ENCODE measurements at places on chromosomes 12 and 14.

- no peak for DNase-seq
Measured at GRCh38 chr12:10205220-10205807, 7.4 kb upstream of the GABARAPL1 start.

- DNase-seq: no peak
Measured at GRCh38 chr14:72745546-72745945, 148.4 kb downstream of the DPF3 start.

DNA sequence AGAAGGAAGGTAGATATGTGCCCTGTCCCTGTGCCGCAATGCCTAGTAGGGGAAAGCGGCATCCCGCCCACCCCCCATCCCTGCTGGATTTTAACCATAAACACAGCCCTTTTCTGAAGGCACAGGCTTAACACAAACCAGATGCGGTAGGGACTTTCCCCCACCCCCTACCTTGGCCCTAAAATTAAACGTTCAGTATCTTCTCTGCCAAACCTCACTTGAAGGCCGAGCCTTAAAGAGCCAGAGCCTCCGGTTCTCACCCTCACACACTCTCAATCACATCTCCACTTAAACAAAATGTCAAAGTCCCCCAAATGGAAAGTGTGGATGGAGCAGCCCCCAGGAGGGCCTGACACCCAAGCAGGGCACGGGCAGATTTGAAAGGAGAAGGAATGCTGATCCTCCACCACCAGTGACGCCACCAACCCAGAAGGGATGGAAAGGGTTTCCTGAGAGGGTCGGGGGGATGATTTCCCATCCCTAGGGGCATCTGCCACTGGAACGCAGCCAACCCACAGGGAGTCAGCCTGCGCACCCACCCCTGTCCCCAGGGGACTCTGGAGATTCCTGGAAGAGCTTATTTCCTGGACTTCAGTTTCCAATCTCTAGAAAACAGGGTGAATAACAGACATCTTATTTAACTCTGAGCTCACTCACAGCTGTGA, 26.4 kb downstream of the ACTN1 start:
- DNase-seq: no peak

- DNase-seq: no peak
Measured at GRCh38 chr14:75428230-75429104, 645 bp downstream of the JDP2 start.

GRCh38 chr14:89578156-89578555, 161.1 kb upstream of the FOXN3 start:
- DNase-seq: no peak

- DNase-seq: no peak
Measured at GRCh38 chr12:53728206-53728605, 954 bp upstream of the CALCOCO1 start.

DNA sequence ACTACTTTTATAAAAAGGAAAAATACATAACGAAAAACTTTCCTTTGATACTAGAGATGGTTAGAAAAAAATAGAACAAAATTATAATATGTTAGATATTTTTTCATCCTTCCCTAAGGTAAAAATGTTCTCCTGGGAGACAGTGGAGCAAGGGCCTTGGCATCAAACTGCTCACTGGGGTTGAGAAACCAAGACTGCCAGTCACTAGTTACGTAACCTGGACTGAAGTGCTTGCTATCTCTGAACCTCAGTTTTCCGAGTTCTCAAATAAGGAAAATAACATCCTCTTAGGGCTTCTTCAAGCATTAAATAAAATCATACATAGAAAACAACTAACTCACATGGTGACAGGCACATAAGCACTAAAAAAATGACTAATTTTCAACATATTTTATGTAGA, 48.2 kb upstream of the FRMD6 start:
- no peak for DNase-seq

GRCh38 chr12:49948866-49949845, 1.4 kb upstream of the AQP2 start:
- DNase-seq: no peak

DNA sequence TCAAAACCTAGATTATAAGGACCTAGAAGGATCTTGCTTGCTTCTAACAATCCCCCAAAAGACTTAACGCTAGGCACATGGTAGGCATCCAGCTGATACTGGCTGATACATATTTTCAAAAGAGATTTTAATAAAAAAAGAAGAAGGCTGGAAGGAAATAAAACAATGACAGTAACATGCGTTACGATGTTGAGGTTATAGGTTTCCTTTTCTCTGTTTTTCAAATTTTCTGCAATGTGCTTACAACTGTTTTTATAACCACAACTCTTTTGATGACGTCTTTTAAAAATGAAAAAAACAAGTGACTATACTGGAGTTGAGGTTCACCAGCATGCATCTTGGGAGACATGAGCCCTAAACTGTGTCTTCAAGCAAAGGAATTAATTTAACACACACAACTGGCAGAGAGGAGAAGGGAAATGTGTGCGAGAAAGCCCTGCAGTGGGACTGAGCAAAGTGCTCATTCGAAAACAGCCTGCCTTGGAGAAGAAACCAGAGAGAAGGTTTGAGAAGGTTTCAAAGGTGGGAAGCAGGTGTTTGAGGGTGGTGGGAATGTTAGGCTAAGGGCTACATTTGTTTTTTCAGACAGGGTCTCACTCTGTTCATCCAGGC, 80.4 kb downstream of the DUSP16 start:
- no peak for DNase-seq

GRCh38 chr12:3102771-3103410, 25.7 kb downstream of the TSPAN9 start:
- DNase-seq: no peak

- no peak for DNase-seq
Measured at GRCh38 chr12:110279566-110280375, 1.3 kb upstream of the ATP2A2 start.

GRCh38 chr14:77105145-77105939, 7.3 kb downstream of the CIPC start:
- no peak for DNase-seq

DNA sequence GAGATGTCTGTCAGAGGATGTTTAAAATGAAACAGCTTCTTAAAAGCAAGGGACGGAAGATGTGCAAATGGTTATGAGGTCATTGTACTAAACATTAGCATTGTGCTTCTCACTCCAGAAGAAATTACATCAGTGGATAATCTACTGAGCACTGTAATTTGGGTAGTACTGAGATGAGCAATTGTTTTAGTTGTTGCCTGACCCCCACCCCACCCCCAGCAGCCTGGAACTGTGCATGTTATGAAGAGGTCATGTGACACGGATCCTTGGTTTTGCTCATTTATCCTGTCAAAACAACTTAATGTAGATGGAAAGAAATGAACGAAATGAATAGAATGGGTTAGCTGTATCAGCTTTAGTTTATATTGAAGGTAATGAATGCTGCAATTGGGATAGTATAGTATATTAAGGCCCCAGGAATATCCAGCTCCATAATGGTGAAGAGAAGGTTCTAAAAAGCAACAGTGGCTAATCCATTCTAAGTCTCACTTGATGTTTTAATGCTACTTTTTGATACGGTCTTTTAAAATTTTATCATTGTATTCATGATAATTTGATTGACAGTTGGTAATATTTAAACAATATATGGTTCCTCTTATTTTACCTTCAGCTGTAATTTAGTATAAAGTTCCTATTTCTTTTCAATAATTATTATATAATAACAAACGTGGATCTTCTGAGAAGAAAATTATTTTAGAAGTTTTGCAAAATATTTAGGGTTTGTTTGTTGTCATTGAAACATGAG, 58.5 kb downstream of the WNK1 start:
- DNase-seq: no peak

DNA sequence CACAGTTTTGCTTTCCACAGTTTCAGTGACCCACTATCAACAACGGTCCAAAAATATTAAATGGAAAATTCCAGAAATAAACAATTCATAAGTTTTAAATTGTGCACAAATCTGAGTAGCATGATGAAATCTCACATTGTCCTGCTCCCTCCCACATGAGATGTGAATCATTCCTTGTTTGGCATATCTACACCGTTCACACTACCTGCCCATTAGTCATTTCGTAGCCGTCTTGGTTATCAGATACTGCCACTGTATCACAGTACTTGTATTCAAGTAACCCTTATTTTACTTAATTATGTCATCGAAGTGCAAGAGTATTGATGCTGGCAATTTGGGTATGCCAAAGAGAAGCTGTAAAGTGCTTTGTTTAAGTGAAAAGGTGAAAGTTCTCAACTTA, 145.3 kb downstream of the SLC5A8 start:
- no peak for DNase-seq
